ENCODE measurements at places on chromosomes 5 and 9.

DNA sequence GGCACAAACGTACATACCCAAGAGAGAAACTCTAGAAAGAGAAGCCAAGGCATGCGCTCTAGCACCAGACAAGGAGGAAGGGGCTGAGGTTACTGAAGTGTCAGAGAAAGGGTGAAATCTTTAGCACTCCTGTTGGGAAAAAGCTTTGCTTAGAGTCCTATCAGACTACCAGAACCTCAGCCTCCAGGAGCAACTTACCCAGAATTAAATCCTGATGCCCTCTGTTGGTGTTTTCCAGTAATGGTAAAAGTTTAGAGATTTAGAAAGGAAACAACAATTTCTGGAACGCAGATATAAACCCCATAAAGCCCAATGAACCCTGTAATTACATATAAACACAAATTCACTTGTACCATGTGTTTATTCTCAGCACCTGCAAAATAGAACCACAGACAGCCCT is 33.2 kb upstream of the ASTN2 start:
- DNase-seq = no peak

GRCh38 chr5:1514027-1514818 is 9.5 kb downstream of the LPCAT1 start:
- no peak for DNase-seq

DNA sequence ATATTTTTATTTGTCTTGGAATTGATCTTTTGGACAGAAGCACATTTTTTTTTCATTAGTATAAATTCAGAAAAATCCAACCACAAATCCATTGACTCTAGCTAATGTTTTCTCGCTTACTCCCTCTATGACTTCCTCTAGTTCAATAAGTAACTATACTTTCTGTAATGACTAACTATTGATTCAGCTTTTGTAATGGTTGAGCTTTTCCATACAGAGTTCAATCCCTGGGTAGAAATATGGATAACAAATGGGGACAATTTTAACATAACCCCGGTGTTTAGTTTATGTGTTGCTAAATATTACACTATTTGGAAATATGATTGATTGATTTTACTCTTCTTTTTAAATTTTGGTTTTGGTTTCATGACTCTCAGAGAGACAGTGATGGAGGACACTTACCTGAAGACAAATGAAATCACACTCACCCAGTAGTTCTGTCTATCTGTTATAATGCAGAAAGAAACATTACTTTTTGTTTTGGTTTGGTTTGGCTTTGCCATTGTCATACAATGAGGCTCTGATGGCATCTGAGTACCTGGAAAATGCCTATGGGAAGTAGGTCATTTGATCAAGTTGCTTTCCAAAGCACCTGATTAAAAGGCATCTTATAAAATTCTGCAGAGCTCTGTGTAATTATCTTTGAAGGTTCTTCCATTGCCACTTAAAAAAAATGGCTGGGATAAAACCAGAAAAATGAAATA is 309.7 kb upstream of the MPDZ start:
- no peak for DNase-seq

GRCh38 chr5:150510460-150511263 is 2.7 kb downstream of the NDST1 start:
- DNase-seq = no peak

- no peak for DNase-seq
Observed at GRCh38 chr5:5306696-5307095, 115.8 kb upstream of the ICE1 start.

DNA sequence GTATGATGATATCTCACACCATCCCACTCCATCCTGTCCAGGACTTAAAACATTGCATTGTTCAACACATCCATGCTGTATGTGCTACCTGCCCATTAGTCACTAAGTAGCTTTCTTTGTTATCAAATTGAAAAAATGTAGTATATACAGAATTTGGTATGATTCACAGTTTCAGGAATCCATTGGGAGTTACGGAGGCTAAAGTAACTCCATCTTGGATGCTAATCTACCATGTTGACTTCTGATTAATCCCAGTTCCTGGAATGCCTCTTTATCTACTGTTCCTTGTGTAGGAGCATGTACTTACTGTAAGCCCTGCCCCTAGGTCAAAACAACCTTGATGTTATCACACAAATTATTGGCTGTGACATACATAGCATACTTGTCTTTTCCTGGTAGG is 38.9 kb upstream of the FOXB2 start:
- DNase-seq = no peak

DNA sequence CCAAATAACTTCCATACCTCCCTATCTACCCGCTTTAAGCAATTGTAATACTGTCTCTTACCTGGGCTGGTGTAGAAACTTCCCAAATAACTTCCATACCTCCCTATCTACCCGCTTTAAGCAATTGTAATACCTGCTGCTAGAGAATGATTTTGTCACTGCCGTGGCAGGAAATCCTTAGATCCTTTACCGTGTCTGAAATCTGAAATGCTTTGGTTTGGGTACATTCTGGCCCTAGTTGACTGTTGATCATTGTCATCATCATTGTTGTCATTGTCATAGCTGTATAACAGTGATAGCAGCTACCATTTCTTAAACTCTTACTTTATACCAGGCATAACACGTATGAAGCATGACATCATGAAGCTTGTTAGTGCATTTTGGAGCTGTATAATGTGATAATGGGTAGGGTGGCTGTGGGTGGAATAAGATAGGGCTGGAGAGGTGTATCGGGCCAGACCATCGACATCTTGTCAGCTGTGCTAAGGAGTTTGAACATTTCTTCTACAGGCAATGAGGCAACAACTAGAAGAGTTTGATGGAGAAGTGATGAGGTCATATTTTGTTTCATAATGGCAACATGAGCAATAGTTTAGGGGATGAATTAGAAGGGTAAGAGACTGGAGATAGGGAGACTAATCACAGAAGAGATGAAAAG is 15.7 kb downstream of the PIP5K1B start:
- DNase-seq = no peak

- DNase-seq = no peak
Observed at GRCh38 chr5:67235399-67236110, 39.0 kb upstream of the CD180 start.
